ENCODE measurements at places on chromosomes 16 and 17.

DNA sequence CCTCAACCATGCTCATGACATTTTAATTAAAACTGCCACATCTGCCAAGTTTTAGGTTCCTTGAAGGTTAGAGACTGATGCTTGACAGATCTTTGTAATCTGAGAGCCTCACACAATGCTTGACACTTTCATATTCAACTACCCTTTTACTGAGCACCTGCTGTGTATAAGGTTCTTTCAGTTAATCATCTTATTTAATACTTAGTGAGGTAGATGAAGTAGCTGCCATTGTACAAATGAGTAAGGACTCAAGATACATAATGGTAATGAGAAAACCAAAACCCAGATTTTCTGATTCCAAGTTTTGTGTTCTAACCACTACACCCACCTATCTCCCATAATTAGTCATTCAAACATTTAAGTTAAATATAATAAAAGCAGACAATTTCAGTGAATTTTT lies 35.4 kb upstream of the ARL6IP1 start:
- no peak for DNase-seq

- DNase-seq, result no peak
These were observed 1.0 kb downstream of the ZNF319 start for GRCh38 chr16:57999366-57999970.

DNA sequence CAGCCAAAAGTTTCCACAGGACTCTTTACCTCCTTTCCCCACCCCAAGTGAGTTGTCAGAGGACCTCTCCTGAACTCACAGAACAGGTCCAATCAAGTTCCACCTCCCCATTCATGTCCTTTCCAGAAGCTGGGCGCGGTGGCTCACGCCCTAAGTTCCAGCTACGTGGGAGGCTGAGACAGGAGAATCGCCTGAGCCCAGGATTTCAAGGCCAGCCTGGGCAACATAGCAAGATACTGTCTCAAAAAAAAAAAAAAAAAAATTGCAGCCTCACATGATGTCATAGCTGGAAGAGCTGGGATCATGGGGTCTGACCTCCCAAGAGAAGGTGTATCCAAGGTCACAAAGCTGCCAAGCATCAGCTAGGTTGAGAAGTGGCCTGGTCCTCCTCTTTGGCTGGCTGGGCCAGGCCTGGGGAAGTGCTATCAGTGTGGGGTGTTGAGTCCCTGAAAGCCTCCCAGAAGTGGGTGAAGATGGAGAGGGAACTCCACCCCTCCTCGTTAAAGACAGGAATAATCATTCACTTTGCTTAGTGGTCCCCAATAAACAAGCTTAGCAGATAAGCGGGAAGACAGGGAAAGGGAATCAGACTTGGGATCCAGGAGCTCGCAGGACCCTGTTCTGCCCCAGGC lies 5.5 kb upstream of the MNT start:
- no peak for DNase-seq

DNA sequence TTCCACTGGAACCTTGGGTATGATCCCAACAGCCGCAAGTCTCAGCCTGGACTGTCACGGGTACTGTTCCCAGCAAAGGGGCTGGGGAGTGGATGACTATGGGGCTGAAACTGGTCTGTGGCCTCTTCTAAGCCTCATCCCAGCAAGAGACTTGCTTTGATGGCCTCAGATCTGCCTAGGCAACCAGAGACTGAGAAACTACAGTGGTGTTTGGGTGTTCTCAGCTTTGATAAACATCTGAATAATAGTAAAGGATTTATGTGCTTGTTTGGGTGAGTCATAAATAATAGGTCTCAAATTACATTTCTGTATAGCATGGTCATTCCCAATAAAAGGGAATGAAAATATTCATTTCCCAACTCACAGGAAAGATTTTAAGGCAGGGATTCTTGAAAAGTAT lies 30.2 kb upstream of the ULK2 start:
- DNase-seq, result no peak

GRCh38 chr17:15442311-15443180 lies 24.9 kb downstream of the CDRT4 start:
- DNase-seq, result no peak

GRCh38 chr16:16780588-16780987 lies 401.6 kb downstream of the NPIPA7 start:
- DNase-seq, result no peak

DNA sequence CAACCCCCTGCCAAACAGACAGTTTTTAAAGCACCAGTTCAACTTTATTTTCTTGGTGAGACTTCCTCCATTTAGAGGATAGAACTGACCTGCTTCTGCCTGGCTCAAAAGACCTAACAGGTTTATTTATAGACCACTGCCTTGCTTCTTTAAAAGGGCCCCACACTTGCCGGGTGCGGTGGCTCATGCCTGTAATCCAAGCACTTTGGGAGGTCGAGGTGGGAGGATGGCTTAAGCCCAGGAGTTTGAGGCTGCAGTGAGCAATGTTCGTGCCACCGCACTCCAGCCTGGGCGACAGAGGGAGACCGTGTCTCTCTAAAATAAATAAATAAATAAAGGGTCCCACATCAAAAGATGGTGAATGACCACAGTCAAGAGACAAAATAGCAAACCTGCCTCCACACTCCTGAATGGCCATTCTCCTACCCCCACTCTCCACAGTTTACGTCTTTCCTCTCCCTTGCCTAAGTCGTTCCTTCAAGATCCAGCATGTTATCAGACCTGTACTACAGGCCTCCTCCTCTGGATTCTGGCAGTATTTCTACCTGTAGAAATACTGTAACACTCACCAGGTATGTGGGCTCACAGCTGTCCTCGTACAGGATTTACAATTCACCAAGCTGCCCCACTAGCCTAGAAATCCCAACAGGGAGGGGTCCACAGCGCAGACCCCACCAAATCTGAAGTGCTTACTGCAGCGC lies 95.6 kb downstream of the SMG6 start:
- DNase-seq, result no peak

DNA sequence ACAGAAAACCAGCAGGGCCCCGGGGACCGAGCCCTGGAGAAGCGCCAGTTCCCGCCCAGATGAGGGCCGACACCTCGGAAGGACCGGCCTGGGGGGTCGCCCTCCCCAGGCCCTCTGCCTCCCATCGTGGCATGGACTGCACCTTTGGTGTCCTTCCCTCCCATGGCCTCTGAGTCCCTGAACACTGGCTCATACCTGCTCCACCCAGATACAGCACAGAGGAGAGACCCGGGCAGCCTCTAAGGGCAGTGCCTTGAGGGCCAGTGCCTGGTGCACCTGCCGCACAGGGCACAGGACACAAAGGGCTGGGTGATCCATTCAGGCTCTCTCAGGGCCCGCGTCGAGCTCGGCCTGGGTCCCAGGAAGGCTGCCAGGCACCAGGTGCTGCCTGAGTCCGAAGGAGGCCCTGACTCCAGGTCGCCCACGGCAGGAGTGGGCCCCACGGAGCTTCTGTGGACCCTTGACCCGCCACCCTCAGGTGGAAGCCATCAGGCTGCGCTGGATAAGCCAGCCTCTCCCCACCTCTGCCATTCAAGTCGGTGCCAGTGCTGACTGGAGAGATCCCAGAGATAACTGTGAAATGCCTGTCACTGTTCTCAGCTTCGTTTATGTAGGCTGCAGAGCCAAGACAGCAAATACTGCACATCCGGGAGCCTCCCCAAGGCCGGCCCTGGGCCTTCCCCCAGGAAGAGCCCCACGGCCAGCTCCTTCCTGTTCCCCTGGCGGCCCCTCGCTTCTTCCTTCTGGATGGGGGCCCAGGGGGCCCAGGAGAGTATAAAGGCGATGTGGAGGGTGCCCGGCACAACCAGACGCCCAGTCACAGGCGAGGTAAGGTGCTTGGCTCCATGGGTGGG lies at the start of gene ZG16B:
TSS of gene ZG16B (plus strand) at position 803 of the 854 bp plus-strand sequence. CDS start 139 bp downstream, outside the sequence.
- no peak for DNase-seq

DNA sequence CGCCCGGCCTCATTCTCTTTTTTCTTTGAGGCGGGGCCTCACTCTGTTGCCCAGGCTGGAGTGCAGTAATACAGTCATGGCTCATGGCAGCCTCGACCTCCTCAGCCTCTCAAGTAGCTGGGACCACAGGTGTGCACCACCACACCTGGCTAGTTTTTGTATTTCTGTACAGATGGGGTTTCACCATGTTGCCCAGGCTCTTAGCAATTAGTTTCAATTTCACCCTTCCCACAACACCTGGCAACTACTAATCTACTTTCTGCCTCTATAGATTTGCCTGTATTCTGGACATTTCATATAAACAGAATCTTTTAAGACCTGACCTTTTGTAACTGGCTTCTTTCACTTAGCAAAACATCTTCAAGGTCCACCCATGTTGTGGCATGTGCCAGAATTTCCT lies 8.0 kb upstream of the NT5M start:
- DNase-seq, result no peak

DNA sequence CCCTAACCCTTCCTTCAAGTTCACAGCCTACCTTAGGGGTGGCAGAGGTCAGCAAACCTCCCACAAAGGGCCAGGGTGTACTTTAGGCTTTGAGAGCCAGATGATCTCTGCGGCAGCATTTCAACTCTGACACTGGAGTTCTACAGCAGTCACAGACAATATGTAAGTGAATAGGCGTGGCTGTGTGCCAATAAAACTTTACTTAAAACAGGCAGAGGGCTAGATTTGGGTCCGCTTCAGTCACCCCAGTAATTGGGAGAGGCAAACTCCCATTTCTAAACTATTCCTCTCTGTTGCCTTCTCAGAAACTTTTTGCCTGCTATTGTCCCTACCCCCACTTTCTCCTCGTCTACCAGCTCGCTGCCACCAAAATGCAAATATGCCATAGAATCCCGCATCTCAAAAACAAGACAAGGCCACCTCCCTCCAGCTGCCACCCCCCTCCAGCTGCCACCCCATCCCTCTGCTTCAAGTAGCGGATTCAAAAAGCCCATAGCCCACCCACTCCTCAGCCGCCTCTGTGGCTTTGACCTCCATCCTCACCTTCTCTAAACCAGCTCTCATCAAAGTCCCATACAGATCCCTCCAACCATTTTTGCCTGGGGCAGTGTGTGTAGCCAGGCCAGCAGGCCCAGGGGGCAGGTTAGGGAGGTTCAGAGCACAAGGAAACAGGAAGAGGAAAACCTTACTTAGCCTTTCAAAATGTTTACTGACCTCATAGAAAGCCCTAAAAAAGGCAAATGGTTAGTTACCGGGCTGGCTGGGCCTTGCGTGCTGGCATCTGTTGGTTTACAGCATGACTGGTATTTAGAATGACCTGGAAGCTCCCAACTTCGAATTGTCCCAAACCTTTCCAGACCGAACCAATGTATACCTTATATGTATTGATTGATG lies 19.9 kb upstream of the DNAH17 start:
- no peak for DNase-seq

DNA sequence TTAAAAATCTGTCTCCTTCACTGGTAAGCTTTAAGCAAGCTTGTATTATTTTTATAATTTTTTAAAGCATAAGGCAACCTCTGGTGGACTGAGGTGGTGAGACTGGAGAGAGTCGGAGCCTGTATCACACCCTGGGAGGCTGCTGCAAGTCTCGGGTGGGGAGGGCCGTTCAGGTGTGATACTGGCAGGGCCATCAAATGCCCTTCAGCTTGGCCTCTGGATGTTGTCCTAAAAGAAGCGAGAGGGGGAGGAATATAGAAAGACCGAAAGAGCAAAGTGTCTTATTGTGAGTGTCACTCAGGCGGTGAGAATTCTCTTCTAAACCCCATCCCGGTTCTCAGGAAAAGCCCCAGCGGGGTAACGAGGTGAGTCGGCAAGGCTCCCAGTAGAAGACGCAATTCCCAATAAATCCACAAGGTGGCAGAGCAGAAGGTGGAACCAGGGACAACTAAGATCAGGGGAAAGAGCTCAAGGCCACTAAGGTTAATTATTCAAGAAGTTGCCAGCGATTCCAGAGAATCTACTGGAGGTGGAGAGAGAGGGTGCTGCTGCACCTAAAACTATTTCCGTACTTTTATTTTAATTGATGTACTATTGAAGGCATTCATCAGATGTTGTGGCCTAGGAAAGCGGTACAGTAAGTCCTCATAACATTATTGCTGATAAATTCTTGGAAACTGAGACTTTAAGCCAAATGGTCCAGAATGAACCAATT lies 14.1 kb downstream of the C17orf67 start:
- peak; percentile 84 for DNase-seq

DNA sequence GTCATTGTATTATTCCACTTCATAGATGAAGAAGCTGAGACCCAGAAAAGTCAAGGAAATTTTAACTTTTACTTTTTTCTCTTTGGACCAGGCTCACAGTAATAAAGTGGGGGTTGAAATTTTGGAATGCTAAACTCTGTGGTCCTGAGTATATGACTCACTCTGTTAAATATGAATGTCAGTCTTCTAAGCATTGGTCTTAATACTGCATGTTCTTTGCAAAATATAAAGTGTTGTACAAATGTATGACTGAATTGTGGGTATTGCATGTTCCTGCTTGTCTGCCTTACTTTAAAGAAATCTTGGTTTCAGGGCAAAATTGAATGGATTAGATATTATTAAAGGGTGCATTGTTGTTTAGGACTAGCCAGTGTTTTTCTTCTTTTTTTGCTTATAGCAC lies 950.8 kb upstream of the GOT2 start:
- DNase-seq, result no peak

DNA sequence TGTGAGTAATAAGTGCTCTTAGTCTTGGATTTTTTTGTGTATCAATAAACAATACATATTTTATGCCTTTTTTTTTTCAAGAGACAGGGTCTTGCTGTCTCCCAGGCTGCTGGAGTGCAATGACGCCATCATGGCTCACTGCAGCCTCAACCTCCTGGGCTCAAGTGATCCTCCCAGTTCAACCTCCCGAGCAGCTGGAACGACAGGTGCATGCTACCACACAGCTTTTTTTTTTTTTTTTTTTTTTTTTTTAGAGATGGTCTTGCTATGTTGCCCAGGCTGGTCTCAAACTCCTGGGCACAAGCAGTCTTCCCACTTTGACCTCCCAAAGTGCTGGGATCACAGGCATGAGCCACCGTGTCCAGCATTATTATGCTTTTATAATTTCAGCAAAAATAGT lies 13.0 kb downstream of the ACSF2 start:
- no peak for DNase-seq

DNA sequence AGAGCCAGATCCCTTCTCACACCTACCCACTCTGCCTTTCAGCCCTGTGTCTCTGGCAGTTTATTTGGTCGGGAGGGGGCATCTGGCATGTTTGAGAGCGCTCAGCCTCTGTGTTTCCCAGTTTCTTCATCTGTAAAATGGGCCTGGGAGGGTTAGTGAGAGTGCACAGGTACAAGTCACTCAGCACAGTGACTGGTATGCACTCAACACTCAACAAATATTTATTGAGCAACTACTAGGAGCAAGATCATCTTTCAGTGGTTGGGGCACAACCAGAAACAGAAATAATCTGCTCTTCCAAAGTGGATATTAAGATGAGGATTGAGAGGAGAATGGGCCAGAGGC lies 13.7 kb upstream of the SRCIN1 start:
- DNase-seq, result no peak

GRCh38 chr16:11045846-11046245 lies 101.5 kb downstream of the CLEC16A start:
- no peak for DNase-seq

- DNase-seq, result no peak
These were observed 2.1 kb downstream of the CMTM1 start for GRCh38 chr16:66568355-66568754.

DNA sequence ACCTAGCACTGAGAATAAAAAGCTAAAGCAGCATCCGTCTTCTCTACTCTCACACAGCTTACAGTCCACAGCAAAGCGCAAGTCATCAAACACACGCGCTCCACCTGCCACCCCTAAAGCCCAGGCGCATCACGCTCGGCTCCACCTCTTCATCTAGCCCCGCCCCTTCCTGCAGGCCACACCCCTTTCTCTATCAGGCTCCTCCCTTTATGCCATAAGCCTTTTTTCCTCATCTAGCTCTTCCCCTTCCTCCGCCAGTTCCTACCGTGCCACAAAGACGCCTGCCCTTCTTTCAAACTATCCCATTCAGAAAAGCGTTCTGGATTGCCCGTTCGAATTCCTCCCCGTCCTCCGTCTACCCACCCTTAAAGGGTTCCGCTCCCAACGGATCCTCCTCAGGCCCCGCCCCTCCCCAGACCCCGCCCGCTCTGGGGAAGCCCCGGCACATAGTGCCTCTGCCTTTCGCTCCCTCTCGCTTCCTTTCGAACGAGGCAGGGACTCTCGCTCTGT lies 417 bp downstream of the C16orf46 start:
- peak; percentile 84 for DNase-seq
